Foreskin fibroblast (primary cell): ENCODE measurements at places on chromosomes 7 and 10.

DNA sequence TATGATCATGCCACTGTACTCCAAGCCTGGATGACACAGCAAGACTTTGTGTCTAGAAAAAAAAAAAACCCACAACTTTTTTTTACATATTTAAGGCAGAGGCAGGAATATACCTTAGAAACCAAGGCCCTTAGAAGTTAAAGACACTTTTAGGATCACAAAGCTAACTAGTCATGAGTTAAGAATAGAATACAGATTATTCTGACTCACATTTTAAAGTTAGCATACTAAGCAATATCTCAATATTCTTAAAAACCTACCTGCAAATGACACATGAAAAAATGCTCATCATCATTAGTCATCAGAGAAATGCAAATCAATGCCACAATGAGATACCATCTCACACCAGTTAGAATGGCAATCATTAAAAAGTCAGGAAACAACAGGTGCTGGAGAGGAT, 177.7 kb downstream of the CHCHD3 start:
- DNase-seq = no peak

- DNase-seq = peak; percentile 33
These were observed 13.9 kb downstream of the DNAJC1 start for GRCh38 chr10:21989453-21990154.

GRCh38 chr10:110151467-110151866, 55.9 kb upstream of the MXI1 start:
- no peak for DNase-seq

DNA sequence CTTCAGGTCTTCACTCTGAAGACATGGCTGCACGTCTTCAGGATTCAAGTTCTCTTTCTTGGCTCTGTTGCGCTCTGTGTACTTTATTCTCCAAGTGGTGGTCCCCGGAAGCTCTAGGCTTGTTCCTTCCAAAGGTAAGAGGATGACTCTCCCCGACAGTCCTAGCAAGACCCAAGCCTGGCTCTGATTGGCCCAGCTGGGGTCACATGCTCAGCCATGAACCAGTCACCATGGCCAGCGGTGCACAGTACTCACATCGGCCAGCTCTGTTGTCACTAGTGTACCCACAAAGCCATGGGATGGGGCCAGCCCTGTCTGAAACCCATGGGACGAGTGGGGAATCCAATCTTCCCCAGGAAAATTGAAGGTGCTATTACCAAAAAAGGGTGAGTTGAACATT, 5.2 kb upstream of the C7orf33 start:
- no peak for DNase-seq

DNA sequence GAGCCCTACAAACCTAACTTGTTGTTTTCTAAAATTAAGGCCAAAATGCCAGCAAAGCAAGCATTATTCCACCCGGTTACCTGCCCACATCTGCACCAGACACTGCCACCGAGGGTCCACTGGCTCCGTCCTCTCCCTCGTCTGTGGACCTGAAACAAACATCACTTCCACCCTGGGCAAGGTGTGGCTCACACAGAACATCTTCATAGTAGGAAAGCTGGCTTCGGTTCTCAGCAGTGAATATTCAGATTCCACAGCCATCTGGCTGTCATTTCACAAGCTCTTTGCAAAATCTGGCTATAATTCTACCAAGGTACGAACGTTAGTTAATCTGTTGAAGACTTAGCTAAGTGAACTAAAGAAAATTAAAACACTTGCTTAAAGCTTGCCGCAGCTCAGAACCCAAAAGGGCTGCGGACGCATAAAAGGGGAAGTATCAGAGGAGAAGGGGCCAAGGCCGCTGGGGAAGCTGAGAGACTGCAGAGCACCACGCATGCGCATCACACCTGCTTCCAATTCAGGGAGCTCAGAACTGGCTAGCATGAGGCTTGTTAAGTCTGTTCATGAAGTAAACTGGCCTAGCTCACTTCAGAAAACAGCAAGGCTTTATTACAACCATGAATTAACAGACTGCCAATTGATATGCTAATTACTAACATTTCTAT, 46.1 kb downstream of the PTPRN2 start:
- no peak for DNase-seq

DNA sequence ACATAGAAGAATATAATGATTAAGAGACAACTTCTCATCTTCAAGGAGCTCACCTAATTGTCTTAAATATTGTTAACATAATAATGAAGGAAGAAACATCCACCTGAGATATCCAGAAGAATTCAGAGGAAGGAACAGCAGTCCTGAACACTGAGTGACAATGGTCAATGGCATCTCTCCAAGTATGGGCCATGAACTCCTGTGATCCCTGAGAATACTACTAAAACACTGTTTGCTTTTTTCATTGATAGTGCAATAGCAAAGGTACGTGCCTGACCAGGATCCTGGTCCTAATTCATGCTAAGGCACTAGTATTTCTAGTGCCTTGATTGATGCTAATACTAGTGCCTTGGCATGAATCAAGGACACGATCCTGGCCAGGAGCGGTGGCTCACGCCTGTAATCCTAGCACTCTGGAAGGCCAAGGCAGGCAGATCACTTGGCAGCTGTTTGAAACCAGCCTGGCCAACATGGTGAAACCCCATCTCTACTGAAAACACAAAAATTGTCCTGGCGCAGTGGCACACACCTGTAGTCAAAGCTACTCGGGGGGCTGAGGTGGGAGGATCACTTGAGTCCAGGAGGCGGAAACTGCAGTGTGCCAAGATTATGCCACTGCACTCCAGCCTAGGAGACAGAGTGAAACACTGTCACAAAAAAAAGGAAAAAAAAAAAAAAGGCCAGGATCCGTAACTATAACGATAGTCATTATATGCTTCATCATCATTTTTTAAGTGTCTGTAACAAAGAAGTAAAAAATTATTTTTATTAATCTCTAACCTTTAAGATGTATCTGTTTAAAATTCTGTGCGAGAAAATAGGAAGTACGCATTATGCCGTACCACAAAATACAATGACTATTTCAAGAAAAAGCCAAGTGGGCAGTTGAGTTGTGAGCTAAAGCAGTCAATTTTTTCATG, 49.1 kb downstream of the SRPK2 start:
- DNase-seq = no peak

GRCh38 chr7:37011151-37011890, 287.0 kb upstream of the AOAH start:
- DNase-seq = no peak

- DNase-seq = no peak
These were observed 348.9 kb downstream of the DNAJB6 start for GRCh38 chr7:157685430-157686284.

GRCh38 chr7:30202671-30203070, 67.9 kb downstream of the MTURN start:
- no peak for DNase-seq

- no peak for DNase-seq
These were observed 555.6 kb upstream of the POT1 start for GRCh38 chr7:125485223-125485622.

DNA sequence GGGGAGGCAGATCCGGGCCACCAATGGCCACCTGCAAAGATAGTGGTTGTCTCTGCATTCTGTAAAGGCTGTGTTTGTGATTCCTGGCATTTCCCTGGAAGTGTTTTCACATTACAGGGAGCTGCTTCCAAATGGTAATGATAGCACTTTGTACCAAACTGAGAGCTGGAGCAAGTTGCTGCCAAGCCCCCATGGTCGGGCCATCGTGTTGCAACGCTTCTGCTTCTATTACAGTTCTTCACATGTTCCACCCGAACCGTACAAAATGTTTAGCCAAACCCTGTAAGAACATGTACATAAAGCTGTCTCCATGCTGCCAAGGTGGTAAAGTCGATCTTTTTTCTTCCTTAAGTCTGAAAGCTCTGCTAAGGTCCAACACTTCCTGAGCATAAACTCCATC, 397.7 kb upstream of the NFE2L3 start:
- no peak for DNase-seq

- peak; percentile 83 for DNase-seq
These were observed 7.7 kb upstream of the GSTO1 start for GRCh38 chr10:104246976-104247375.

- DNase-seq = no peak
These were observed 6.3 kb downstream of the VPS26A start for GRCh38 chr10:69130251-69130650.

GRCh38 chr10:101839416-101840063, 4.1 kb downstream of the KCNIP2 start:
- DNase-seq = no peak
